ENCODE measurements at places on chromosomes 7 and 10.

DNA sequence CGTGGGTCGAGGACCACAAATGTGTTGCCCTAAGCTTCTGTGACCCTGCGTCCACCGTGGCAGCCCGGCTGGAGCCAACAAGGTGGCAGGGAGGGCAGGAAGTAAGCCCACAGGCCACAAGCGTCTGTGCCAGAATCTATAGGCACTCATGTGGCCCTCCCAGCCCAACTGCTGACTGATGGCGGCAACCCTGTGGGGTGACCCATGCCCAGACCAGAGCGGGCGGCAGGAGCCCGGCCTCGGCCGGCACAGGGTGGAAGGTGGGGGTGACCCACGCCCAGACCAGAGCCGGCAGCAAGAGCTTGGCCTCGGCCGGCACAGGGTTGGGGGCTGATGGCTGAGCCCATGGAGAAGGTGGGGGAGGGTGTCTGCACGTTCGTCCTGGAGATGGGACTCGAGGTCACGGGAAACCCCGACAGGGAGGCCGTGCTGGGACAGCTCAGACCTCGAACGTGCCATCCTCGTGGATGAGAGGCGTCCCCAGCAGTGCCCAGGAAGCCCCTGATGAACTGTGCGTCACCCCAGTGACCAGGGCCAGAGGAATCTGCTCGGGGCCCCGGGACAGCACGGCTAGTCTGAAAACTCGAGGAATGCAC lies 181.0 kb downstream of the ELFN1 start:
- DNase-seq: peak; percentile 57

- no peak for DNase-seq
These were observed 303.5 kb upstream of the BMPER start for GRCh38 chr7:33601884-33602283.

GRCh38 chr7:134176037-134176350 lies 48.9 kb downstream of the LRGUK start:
- DNase-seq: no peak

- no peak for DNase-seq
These were observed 297.4 kb upstream of the PCDH15 start for GRCh38 chr10:55098452-55098851.

DNA sequence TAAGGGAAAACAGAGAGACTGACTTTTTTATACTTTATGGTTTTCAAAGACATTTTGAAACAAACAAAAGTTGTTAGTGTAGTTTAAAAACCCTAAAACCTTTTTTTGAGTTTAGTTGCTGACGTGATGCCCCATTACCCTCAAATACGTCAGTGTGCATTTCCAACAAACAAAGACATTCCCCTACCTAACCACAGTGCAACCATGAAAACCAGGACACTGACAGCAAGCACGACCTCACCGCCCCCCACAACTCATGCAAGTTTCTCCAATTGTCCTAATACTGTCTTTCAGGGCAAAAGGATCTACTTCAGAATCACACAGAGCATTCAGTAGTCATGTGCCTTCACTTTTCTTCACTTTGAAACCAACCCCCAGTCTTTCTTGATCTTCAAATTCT lies 75.0 kb downstream of the WNT2 start:
- no peak for DNase-seq

DNA sequence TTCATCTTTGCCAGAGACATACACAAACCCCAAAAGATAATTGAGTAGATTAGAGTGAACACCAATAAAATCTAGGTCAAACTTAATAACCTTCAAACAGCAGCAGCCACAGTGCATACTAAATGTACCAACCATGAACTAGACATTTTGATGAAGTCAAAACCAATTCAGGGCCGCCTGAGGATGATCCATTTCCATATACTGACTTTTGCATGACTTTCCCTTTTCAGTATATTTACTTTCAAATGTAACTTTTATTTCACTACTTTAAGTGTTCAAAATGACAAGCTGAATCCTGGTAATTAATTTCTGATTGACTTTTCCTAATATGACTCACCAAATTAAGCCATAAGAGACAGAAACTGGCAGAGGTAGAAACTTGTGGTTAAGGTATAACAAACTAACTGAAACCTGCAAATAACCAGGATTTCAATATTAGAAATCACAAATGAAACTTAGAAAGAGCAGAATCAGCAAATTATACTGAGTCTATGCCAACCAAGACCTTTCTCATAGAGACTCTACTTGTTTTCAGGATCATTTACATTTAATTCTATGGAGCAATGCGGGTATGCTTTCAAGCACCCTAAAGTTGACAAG lies 171.9 kb upstream of the LRRN3 start:
- no peak for DNase-seq

- DNase-seq: no peak
These were observed 702.1 kb upstream of the COBL start for GRCh38 chr7:52018680-52019054.

GRCh38 chr7:155296788-155297516 lies 726 bp upstream of the INSIG1 start:
- DNase-seq: peak; percentile 84

DNA sequence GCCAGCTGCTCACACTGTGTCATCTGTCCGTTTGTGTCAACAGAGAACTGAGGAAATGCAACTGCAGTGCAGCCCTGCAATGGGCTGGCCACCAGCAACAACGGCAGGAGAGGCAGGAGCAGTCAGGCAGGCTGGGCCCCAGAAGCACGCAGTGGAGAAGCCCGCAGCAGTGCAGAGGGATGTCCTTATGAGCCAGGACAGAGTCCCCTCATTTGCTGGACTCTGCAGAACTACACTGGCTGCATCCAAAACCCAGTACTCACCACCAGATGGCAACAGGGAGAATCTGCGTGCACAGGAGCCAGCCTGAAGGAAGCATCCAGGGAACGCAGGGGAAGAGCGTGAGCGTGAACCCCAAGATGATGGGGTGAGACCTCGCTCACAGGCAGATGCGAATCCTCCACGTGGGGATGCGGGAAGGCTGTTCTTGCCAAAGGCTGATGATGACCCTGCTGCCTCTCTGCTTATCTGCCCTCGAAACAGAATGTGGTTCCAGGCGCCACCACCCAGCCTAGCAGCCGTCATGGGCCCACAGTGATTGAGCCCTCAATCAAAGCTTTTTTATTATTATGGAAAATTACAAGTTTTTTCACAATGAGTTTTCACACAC lies 232.1 kb downstream of the PTPRN2 start:
- no peak for DNase-seq

DNA sequence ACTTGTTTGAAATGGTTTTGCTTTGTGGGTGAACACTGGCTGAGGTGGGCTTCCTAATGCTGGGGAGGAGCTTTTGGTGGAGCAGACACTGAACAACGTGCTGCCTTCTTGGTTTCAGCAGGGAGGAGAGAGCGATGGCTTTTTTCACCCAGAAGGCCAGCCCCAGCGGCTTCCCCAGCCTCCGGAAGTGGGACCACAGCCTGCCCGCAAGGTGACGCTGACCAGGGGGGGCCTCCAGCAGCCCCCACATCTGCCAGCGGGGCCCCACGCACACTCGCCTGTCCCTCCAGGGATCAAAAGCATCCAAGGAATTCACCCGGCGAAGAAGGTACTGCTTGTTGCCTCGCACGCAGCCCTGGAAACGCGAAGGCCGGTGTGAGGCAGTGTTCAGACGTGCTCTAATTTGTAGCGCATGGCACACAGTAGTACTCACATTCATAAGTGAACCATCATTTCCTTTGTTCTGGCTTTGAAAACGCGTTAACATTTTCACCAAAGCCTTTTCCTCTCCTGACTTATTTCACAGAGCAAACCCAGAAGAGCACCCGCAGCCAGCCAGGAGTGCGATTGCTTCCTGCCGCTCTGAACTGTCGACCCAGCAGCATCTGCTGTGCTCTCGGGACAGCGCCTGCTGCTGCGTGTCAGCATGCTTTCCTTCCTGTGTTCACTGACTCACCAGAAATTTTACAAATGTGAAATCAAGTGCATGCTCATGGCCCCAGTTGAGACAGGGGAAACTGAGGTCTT lies 48.4 kb downstream of the SHH start:
- no peak for DNase-seq

DNA sequence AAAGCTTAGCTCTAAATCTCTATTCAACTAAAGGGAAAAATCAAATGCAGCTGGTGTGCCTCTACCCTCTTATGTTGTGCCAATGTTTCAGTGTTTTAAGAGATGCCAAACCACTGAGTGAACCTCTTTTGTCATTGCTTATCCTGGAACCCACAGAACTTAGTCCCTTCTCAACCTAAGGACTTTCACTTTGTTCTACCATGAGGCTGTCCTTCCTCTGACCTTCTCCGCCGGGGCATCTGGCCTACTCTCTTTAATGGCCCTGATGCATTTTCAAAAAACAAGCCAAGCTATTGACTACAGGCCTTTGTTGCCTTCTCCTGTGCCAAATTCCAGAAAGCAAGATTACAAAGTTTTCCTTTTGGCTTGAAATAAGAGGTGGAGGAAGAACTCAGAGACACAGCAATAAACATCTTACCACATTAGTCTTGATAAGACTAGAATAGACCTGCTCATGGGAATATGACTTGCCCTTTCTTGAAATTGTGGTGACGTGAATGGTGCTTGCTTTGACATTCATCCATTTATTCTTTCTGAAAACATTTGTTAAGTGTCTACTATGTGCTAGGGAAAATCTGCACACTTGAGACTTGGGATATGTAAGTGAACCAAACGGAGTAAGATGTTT lies 253.2 kb upstream of the SMIM30 start:
- no peak for DNase-seq

DNA sequence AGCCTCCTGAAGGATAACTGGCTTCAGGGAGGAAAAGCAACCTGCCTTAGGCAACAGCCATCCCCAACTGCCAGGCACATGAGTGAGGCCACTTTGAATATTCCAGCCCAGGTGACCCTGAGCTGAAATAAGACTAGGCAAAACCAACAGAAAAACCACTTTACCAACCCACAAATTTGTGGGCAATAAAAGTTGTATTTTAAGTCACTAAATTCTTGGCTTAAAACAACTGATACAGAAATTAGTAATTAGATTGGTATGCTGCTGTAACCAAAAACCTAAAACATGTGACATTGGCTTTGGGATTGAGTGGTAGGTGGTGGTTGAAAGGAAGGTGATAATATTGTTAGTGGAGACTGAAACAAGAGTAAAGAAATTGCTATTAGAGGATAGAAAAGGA lies 39.9 kb downstream of the ABCB4 start:
- no peak for DNase-seq

GRCh38 chr7:17130281-17131059 lies 168.0 kb upstream of the AHR start:
- no peak for DNase-seq

DNA sequence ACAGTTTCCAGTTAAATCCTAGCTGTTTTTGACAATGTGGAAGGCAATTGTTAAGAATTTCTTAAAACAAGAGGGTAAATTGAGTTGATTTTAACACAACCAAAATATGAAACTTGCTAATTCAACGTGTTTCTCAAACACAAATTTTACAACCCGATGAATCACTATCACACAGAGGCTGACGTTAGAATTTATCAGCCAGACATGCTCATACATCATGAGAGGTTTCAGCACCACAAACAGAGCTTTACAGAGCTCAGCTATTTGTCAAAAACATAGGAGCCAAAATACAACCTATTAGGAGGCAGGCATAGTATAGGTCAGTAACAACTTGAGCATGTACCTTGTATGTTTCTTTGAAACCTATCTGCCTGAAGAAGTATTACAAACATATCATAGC lies 36.1 kb downstream of the LRRN3 start:
- DNase-seq: no peak

DNA sequence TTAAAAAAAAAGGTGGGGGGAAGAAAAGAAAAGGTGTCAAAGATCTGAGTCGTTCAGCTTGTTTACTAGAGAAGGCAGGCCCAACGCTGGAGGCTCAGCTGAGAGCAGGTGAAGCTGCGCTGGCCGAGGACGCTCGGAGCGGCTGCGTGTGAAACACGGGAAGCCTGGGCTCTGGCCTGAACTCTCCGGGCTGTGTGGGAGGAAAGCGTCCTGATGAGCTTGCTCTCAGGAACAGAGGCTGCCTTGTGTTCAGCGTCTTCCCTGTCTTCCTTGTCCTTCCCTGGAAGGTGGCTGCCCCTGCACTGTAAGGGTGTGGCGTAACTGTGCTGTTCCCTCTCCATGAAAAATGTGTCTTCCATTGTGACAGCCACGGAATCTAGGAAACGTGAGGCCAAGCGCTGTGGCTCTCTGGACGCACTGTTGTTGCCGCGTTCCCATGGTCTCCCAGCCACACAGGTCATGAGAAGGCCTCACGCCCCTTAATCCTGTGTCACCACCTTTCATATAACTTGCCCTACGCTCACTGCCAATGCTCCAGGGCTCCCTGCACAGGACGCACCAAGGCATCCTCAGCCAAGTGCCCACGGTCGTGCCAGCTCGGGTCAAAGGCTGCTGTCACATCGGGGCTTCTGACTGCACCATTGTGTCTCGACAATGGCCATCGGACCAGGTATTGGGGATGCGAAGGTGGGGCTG lies 15.8 kb downstream of the IL15RA start:
- no peak for DNase-seq

- no peak for DNase-seq
These were observed 115.6 kb upstream of the IMMP2L start for GRCh38 chr7:111677848-111678247.

- no peak for DNase-seq
These were observed 798 bp downstream of the ZNF425 start for GRCh38 chr7:149125189-149125862.

- DNase-seq: no peak
These were observed 986.4 kb downstream of the REEP3 start for GRCh38 chr10:64507651-64508028.

GRCh38 chr7:277228-277627 lies 12.7 kb upstream of the FOXL3 start:
- DNase-seq: no peak

DNA sequence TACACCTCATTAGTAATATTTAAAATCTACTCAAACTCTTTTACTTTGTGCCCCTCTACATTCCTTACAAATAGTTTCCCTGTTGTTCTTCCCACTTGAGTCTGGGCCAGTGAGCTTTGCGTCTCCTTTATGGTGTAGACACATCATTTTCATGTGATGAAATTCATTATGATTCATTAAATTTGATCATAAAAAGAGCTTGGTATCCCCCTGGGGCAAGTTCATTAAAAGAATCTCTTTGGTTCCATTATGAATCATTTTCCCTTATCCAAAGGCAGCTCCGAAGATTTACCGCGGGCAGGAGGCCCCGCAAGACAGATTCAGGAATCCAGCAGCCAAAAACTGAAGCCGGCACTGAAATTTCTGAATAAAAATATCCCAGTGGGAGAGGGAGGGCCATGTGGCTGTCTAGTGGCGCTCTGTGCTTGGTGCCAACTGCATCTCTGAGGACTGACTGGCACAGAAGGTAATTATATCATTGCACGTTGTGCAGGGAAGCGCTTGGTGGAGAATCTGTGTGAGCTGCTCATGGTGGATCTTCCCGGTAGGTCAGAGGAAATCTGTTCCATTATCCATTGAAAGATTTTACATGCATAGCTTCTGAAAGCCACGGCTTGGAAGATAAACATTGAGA lies 151.4 kb upstream of the PITRM1 start:
- DNase-seq: no peak

All from upper lobe of right lung (tissue), 1 donor.